ENCODE measurements at places on chromosomes 3 and 15.

DNA sequence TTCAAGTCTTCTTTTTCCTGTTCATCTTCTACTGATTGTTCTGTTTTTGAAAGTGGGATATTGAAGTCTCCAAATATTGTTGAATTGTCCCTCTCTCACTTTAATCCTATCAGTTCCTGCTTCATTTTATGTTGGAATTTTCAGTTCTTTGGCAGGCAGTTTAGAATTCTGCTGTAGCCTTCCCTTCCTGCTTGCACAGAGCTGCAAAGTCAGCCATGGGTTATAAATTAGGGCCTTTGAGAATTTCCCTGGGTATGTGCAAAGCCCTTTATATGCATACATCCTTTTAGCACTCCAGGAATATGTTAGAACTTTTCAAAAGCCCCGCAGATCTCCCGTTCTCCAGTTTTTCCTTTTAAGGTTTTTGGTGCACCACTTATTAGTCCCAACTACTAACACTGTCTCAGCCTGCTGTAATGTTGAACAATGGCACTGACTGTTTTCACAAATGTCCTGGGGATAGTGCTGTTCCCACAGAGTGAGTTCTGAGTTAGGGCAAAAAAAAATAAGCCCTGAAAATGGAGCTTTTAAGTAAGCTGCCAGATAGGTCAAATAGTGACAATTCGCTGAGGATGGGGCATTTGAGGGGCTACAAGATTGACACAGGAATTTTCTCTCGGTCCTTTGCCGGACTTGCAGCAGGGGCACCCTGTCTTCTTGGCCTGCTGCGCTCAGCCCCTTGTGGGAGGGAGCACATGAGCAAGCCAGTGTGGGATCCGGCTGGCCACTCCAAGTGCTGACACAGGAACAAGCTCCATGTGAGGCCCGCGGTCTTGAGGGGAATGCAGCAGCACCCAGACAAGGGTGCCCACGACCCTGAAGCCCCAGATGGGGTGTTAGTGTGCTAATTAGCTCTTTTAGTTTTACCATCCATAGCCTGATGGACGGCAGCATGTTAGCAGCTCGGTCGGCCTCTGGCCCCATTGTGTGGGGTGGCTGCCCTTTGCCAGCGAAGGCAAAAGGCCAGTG is 96.0 kb downstream of the VPS8 start:
- no peak for DNase-seq

DNA sequence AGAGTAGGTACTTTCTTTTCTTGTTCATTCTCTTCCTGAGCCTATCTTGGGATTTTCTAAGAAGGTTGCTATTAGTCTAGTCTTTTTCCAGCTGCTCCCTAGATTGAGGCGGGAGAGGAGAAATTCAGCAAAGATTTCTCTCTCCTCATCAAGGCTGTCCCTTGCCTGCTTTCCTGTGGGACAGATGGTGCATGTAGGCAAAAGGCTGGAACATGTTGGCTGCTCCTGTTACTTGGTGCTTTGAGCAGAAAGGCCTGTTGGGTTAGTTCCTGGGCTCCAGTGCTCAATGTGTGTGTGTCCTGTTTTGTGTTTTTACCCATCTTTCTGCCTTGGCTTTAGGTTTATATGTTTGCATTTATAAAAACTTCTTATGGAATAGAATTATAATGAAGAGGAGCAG is 9.1 kb upstream of the SNRPN start:
- DNase-seq = no peak

DNA sequence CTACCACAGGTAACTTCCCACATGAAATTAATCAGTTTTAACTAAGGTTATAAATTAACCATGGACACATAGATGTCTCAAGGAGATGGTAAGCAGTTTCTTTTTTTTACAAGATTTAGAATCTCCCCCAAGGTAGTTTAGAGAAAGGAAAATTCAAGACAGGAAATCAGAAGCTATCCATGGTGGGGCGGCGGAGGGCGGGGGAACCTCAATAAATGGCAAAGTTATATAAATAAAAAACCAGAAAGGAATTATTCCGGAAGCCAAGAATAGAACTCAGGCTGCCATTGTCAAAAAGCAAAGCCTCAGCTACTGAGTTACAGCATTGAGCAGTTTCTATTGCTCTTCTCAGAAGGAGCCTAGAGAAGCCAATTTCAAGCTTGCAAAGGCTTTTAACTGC is 172.1 kb upstream of the SMAD3 start:
- DNase-seq = no peak

- DNase-seq = no peak
These were observed 17.6 kb downstream of the SEMA3F start for GRCh38 chr3:50172626-50173220.

DNA sequence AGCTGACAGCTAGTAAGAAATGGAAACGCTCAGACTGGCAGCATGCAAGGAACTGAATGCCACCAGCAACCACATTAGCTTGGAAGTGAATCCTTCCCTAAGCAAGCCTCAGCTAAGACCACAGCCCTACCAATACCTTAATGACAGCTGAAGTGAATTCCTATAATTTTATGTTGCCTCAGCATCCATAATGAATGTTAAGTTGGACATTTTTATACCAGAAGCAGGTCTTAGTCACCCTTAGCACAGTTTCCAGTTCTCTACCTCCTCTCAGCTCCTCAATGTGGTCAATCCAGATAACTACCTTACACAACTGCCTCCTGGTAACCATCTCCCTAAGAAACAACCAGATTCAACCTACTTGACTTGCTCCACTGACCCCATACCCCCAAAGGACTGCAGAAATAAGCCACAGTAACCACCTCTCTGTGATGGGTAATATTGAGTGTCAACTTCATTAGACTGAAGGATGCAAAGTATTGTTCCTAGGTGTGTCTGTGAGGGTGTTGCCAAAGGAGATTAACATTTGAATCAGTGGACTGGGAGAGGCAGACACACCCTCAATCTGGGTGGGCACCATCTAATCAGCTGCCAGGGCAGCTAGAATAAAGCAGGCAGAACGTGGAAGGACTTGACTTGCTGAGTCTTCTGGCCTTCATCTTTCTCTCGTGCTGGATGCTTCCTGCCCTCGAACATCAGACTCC is 33.5 kb downstream of the NEDD4 start:
- no peak for DNase-seq

GRCh38 chr3:42367903-42368302 is 42.5 kb downstream of the LYZL4 start:
- no peak for DNase-seq

DNA sequence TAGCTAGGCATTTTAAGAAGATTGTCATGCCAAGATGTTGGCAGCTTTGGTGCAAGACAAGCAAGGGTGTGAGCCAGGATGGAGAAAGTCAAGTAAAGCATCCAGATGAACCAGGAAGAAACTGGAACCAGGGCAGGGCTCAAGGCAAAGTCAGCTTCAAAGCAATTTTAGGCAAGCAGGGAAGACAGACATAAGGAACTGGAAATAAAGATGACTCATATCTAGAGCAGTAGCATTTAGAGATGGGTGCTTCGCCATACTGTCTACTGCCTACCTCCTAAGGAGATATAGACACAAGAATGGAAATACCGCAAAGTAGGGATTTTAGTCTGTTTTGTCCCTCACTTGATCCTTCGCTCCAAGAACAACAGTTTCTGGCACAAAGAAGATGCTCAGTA is 59.9 kb downstream of the RYR3 start:
- no peak for DNase-seq

DNA sequence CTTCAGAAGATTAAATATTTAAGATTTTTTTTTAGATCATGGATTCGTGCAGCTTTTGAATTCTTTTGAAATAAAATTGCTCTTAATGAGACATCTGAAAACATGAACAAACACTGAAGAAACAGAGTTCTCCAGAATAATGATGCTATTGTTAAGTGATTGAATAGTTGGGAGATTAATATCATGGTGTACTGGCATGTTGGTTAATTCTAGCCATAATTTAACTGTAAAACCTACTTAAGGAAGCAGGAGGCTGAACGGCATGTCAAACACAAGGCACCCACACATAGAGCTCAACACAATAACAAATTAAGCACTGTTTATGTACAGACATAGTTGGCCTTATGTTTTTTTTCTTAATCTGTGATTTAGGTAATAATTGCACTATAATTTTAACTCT is 185.6 kb downstream of the RBMS3 start:
- no peak for DNase-seq

DNA sequence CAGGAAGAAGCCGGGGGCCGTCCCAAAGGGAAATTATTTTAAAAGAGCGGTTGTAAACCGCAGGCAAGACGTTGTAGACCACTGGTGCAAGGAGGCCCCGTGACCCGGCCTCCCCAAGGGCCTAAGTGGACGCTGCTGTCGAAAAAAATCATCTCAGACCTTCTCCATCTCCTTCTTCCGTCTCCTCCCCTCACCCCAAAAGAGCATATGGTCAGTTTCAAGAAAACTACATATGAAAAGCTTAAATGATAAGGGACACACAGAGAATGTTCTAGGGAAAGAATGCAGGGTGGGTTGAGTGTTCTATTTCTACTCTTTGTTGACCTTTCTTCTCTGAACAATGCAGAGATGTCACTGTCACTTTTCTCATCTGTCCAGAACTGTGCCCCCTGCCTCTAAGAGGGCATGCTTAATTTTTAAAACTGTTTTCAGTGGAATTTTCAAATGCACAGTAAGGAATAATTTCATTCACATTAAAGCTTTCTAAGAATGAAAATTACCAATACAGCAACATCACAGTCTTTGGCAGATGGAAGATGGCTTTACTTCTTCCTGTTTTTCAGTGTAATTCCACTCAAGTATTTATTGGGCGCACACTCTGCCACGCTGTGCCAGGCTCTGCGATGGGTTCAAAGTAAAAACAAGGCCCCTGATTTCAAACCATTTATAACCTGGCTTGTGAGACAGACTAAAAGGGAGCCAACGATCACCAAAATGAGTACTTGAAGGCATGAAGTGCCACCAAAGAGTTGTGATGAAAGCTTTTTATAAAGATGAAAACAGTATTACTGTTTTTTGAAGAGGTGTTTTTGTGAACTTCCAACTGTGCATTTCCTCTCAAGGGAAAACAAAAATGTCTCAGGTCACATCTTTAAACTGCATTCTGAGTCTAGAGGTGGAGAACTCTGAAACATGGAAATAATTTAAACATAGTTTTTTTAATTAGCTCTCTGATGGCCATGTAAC is 891 bp upstream of the TOP2B start:
- DNase-seq = no peak

DNA sequence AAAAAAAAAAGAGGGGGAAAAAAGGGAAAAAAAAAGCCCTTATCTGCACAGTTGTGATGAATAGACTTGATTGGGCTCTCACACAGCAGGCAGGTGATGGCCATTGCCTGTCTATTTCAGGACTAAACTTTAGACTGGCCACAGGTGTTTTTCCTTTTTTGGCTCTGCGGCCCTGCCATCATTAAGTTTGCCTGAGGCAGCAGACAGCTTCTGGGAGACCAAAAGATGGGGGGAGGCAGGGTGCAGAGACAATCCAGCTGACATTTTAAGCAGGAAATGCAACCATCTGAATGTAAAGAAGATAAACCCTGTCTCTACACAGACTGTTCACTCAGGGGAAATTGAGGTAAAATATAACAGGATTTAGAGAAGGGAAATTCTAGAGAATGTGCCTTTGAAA is 295.0 kb upstream of the KCNH8 start:
- DNase-seq = no peak

GRCh38 chr3:16053794-16054193 is 120.7 kb upstream of the GALNT15 start:
- no peak for DNase-seq

DNA sequence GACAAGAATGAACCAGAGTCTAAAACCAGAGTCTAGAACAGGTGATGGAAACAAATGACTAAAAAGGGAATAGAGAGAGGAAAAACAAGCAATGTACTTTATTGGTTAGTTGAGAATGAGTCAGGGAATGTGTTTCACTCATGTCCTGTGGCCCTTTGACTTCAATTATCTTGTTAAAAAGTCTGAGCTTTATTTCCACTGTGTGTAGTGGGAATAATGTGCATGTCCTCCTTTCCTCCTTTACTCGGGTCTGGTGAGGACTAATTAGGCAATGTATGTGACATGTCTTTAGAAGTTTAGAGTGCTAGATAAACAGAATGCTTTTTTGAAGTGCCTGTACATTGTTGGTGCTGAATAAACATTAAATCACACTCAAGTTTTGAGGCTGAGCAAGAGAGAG is 21.3 kb downstream of the LSAMP start:
- DNase-seq = no peak

- DNase-seq = no peak
These were observed 47.5 kb downstream of the SRGAP3 start for GRCh38 chr3:9201955-9202354.

DNA sequence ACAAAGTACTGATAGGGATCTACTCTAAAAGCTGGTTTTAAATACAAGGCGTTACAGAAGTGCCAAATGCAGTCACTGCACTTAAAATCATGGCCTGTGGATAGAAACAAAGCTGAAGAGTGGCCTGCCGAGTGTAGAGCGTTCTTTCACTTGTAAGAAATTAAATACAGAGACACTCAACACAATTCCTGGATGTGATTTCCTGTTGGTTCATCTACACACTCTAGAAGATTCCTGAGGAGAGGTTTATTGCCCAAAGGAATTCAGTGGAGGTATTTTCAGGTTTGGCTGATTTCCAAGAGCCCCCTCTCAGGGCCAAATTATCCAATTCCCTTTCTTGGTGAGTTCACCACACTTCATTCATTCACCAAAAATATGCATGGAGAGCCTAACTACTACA is 200.3 kb upstream of the IL12A start:
- DNase-seq = no peak

DNA sequence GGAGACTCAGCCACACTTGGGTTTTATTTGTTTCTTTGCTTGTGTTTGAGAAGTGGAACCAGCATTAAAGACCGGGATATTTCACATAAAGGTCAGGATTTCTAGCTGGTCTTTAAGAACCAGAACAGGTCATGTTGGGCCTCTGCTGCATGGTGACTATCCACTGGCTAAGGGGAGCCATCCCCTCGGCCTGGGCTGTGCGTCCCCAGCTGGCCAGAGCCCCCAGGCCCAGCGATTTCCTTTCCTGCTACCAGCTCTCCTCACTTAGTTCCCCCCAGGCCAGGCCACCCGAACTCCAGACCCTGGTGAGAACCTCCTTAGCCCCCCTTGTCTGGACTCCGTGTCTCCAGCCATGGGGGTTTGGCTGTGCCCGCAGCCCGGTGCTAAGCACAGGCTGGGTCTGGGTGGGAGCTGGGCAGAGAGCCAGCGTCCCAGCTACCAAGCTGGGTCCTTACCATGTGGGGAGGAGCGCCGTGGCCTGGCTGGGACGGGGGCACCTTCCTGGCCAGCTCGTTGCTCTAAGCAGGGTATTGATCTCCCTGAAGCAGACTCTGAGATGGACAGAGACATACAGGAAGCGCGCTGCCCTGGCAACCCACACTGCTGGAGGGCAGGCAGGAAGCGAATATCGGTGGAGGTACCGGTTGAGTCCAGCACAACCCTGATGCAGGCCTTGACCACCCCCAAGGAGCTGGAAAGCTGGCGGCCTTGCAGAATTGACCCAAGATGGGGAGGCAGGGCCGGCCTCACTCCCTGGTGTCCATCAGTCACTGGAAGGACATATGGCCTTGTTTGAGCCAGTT is 49.4 kb downstream of the KLF15 start:
- no peak for DNase-seq

DNA sequence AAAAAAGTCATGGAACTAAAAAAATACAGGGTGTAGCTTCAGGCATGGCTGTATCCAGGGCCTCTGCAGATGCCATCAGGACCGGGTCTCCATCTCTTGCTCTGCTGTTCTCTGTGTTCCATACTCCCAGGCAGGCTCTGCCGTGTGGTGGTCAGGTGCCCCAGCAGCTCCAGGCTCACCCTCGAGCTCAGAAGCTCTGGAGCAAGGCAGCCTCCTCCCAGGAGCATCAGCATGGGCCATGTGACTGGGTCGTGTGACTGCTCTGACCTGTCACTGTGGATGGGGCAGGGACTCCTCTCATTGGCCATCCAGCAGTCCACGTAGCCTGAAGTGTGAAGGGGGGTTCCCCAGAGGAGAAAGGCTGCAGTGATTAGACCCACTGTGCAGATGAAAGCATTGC is 8.5 kb downstream of the FBLN2 start:
- DNase-seq = no peak

All from stimulated activated CD4-positive, alpha-beta T cell treated with anti-CD3 and anti-CD28 coated beads, Interleukin-1b, Interleukin-23, amount 100 ng/mL, for 24 hours (primary cell).